ENCODE measurements at places on chromosomes 12 and 14.
A peak's percentile ranks its signal among the peaks of the same experiment; 100 is the strongest.

- no peak for DNase-seq
Measured at GRCh38 chr12:53811606-53812005, 59.8 kb upstream of the CISTR start.

- DNase-seq = no peak
Measured at GRCh38 chr14:104734051-104734587, 10.1 kb downstream of the ADSS1 start.

GRCh38 chr12:104974626-104975290 is 11.4 kb upstream of the NOPCHAP1 start:
- no peak for DNase-seq

DNA sequence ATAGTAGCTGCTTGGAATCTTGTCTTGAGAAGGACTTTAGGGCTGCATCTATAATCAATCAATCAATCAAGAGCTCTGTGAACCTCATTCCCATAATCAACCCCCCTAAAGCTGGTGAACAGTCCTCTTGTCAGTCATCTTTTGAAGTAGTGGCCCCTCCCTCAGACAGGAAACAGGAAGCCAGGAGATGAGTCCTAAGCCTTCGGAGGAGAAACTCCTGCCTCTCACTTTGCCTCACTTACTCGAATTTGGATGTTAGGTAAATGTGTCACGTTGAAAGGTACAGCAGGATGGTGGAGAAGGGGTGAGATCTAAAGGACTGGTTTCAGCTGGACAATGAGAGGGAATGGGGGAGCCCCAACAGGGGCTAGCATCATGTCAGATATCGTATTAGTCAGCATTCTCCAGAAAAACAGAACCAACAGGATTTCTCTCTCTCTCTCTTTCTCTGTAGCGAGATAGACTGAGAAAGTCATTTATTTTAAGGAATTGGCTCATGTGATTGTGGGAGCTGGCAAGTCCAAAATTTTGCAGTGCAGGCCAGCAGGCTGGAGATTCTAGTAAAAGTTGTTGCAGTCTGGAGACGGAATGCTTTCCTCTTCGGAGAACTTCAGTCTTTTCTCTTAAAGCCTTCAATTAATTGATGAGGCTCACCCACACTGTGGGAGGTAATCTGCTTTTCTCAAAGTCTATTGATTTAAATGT is 144.4 kb upstream of the PWP1 start:
- no peak for DNase-seq

DNA sequence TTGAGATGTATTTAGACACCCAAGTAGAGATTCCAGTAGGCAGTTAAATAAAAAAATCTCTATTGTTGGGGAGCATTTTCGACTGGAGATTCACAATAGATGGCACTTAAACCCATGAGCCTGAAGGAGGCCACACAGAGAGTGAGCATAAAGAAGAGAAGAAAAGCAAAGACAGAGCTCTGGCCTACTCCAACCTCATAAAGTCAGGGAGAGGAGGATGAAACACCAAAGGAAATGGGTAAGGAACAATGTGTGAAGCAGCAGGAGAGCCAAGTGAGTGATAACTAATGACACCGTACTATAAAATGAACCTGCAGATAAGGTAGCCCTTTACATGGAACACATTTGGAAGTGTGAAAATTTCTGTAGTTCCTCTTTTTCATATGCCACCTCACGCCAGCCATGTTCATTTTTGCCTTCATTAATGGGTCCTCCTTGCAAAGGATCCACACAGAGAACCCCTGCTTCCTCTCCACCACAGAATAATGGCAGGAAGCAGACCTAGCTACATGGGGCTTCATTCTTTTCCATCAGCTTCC is 150.0 kb upstream of the SYT10 start:
- no peak for DNase-seq

- no peak for DNase-seq
Measured at GRCh38 chr12:6534695-6534944, 303 bp downstream of the GAPDH start.

DNA sequence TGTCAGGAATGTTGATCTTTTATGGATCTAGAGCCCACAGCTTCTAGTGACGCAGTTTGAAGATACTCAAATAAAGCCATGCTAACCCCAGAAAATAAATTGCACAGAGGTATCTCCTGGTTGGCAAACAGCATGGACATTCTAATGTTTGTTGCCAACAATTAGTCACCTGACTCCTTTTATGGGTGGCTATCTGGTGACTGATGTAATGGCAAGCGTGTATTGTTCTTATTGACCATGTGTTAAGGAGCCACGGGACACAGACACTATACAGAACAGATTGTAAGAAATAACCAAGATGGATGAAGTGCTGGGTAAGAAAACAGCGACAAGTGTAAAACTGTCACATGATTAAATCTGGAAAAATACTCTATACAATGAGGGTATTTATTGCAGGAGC is 401.3 kb upstream of the PDE3A start:
- no peak for DNase-seq

DNA sequence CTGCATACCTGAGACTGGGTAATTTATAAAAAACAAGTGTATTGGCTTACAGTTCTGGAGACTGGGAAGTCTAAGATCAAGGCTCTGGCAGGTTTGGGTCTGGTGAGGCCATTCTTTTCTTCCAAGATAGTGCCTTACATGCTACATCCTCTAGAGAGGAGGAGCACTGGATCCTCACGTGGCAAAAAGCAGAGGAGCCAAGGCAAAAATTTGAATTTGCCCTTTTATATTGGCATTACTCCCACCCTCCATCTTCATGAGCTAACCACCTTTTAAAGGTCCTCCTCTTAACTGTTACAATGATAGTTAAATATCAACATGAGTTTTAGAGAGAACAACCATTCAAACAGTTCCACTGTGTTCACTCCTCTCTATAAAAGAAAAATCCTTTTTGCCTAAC is 286.3 kb upstream of the SEL1L start:
- no peak for DNase-seq

DNA sequence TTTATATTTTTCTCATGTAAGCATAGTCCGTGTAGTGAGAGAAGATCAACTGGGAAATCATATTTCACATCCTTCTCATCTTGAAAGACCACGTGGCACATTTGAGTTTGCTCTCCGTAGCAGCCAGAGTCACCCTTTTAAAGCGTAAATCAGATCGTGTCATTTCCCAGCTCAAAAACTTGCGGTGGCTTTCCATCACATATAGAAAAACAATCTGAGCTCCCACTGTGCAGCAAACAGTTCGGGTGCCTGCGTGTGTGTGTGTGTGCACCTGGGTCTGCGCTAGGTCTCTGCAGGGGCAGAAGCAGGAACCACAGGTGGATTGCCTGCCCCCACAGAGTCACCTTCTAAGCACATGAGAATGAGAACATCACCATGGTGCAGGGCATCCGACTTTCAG is 338.2 kb downstream of the TRHDE start:
- no peak for DNase-seq

- no peak for DNase-seq
Measured at GRCh38 chr14:95039259-95039992, 117.9 kb downstream of the DICER1 start.

GRCh38 chr12:101698800-101699347 is 1.4 kb downstream of the CHPT1 start:
- DNase-seq = no peak

DNA sequence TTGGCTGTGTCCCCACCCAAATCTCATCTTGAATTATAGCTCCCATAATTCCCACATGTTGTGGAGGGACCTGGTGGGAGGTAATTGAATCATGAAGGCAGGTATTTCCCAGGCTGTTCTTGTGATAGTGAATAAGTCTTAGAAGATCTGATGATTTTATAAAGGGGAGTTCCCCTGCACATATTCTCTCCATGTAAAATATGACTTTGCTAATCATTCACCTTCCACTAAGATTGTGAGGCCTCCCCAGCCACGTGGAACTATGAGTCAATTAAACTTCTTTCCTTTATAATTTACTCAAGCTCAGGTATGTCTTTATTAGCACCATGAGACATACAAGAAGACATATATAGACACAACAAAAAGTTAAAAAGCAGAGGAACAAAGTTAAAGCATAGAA is 120.0 kb downstream of the CPNE8 start:
- no peak for DNase-seq

GRCh38 chr12:131950182-131950913 is 606 bp downstream of the EP400 start:
- no peak for DNase-seq

DNA sequence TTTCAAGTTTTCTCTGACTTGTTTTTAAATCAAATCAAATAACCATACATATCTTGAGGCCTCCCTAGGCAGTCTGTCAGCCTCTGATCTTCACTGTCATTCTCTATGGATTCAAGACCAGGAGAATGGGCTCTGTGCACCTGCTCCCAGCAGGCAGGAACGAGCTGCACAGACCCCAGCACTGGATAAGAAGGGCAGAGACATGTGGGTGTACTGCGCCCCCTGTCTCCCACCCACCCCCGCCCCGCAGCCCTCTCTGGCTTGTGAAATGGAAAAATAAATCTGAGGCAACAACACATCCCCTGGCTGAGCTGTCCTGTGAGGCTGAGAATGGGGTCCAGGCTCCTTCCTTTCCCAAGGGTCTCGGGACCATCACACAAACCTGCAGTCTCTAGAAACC is 26.3 kb downstream of the CLMN start:
- DNase-seq = no peak

DNA sequence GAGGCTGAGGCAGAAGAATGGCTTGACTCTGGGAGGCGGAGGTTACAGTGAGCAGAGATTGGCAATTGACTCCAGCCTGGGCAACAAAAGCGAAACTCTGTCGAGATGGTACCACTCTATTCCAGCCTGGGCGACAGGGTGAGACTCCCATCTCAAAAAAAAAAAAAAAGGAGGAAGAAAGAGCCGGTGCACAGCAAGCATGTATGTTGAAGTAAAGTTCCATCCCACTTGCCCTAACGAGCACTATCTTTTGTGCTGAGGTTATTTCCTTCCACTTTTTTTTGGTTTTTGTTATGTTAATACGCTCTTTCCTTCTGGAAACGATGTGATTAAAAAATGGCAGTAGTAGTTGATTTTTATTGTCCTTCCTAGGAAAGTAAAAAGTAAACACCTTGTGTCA is 19.5 kb upstream of the GOLGA5 start:
- DNase-seq = no peak

- no peak for DNase-seq
Measured at GRCh38 chr14:92586963-92587699, 73.5 kb downstream of the RIN3 start.

DNA sequence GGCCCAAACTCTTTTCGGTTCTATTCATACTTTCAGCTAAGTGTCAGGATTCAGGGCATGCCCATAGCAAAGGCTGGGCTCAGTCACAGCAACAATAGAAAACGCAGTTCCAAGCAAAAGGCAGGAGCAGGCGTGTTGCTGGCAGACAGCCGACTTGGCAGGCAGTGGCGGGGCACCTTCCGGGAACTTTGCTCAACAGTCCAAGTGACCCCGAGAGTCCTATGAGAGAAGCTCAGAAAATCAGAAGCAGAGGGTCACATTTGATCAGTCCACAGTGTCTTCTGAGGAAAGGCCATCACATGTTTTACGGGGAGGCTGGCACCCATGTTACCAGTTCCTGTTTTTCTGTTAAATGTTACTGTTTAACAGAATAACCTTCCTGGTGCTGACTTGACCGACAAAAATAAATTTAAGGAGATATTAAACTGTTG is 115.0 kb downstream of the DACT1 start:
- no peak for DNase-seq

DNA sequence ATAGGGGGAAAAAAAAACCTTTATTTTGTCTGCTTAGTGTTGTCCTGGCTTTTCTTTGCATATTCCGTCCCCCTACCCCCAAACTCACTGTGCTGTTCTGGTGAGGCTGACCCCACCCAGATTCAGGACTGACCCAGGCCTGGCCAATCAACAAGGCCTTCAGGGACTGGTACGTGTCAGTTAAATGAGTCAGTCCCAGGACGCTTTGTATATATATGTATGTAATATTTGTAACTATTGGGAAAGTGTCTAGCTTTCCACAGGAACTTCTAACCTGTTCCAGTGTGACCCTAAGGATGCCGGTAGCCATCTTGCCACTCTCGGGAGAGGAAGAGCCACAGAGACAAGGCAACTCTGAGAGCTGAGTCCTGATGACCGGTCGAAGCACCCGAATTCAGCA is 107.4 kb downstream of the VCPKMT start:
- no peak for DNase-seq

DNA sequence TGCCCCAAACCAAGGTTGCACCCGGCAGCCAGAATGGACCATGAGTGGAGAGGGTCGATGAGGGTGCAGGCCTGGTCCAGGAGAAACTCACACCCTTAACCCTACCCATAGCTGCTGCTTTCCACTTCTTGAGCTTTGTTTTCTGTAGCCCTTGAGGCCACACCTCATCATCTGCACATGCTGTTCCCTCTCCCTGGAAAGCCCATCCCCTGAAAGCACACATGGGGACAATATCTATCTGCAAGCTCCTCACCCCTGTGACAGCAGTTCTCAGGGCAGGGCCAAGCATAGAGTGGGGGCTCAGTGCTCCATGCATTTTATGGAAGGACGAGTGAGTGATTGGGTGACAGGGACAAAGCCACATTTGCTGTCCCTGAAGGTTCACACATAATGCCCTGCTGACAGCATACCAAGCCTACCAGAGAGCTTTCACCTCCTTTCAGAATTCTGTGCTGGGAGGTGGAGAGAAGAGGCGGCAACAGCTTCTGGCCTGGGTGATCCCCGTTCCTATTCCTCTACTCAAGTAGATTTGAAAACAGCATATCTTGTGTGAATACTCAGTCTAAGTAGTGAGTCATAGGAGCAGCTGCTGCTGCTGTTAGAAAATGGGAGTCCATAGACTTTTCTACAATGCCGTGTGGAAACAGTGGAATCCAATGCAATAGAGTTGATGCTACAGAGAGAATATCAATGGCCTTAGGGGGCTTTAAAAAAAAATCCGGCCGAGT is 44.6 kb downstream of the SRGAP1 start:
- no peak for DNase-seq

DNA sequence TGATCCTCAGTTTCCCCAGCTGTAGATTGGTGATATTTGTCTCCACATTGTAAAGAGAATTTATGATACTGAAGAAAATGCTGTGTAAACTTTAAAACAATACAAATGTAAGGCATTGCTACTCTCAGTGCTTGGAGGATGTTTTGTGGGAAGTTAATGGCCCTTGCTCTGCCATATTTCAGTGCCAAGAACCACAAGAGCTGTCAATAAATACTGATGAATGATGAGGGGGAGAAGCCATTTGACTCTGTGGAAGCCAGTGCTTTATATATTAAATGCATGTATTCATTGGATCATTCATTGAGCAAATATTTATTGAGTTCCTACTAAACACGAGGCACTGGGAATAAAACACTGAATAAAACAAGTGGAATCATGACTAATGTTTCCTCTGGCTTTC is 30.8 kb downstream of the CACNA1C start:
- peak; percentile 71 for DNase-seq

- DNase-seq = no peak
Measured at GRCh38 chr12:30756074-30756473, 1.3 kb upstream of the CAPRIN2 start.

All from NCI-H774 (cell line).